CD8-positive, alpha-beta memory T cell (primary cell): ENCODE measurements at places on chromosomes 2 and 18. TPM values are rescaled to one million over a fixed set of nuclear protein-coding genes. Genes with fewer than 3 reads are reported as not detected.

- H3K27ac ChIP-seq, result no peak overlapping the region
- H3K36me3 ChIP-seq, result no peaks in the 10 kb centered on the region
- peak; percentile 51 for DNase-seq
- peaks cover 13% of the 10 kb centered on the region for H3K4me1 ChIP-seq
- no peaks in the 10 kb centered on the region for H3K27me3 ChIP-seq
These were observed 19.4 kb downstream of the THAP4 start for GRCh38 chr2:241617431-241618154.

GRCh38 chr2:213104092-213104902 lies 47.1 kb downstream of the IKZF2 start:
- H3K27ac ChIP-seq, result no peak overlapping the region
- H3K4me1 ChIP-seq, result no peaks in the 10 kb centered on the region
- H3K4me3 ChIP-seq, result no peak overlapping the region
- no peaks in the 10 kb centered on the region for H3K36me3 ChIP-seq
- no peaks in the 10 kb centered on the region for H3K27me3 ChIP-seq

- no peak overlapping the region for H3K4me3 ChIP-seq
- peak; percentile 8 for DNase-seq
- no peaks in the 10 kb centered on the region for H3K27me3 ChIP-seq
- H3K36me3 ChIP-seq, result no peaks in the 10 kb centered on the region
- H3K27ac ChIP-seq, result no peak overlapping the region
- peaks cover 4% of the 10 kb centered on the region for H3K4me1 ChIP-seq
These were observed 823 bp downstream of the PARD3B start for GRCh38 chr2:204545861-204546735.

GRCh38 chr2:192090911-192091310 lies 103.8 kb downstream of the TMEFF2 start:
- no peak for DNase-seq
- no peak overlapping the region for H3K4me3 ChIP-seq
- no peaks in the 10 kb centered on the region for H3K4me1 ChIP-seq

DNA sequence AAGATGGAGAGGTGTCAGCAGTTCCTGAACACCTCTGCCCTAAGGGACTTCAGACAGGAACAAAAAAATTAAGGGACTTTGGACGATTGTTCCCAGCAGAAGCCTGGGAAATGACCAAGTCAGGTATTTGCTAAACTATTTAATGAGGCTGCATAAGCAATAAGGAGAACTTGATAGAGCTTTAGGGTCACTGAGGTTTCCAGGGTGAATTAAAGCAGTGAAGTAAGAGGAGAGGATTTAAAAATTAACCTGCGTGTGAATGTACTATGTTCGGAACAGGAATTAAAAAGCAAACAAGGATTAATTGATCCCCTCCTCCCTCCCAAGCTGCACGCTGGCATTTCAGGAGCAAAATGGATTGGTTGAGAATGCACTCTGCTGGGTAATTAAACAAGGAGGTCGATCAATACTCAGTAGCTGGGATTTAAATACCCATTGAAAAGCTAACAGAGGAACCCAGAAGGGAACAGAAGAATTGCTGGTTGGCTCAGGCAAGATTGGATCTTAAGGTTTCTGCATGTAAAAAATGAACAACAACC lies 157.2 kb downstream of the RNF152 start:
- no peak for DNase-seq
- H3K4me3 ChIP-seq, result no peak overlapping the region
- no peak overlapping the region for H3K27ac ChIP-seq
- H3K36me3 ChIP-seq, result no peaks in the 10 kb centered on the region

DNA sequence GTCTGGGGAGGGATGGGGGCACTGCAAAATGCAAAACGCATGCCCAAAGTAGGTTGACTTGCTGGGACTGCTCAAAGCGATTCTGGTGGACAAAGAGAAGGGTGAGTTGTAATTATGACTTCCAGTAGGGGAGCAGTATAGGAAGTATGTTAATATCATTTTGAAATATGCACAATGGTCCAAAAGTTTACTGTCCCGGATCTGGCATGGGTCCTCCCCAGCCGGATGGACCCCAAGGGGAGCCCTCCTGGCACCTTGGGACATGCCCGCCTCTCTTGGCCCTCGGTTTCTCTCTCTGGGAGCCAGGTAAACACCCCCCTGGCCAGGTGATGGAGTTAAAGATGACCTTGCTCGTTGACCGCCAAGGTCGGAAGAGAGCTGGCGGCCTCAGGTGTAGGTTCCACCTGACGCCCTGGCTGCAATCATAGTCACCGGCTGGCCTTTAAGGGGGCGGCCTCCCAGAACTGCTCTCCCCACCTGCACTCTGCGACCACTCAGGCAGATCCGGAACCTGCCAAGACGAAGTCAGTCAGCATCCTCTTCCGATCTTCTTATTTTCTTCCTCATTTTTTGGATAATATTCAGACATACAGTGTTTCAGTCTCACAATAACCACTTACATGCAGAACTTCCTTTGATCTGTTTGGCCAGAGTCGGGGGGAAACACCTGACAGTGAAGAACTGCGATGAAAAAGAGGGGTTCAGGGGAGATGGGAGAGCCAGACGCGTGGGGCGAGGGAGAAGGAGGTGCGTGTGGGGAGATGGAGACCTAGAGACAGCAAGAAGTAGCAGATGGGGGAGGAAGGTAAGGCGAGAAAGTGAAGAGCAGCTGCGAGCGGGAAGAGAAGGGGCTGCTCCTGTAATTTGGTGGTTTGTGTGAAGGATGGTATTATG lies 148.3 kb downstream of the MEIS1 start:
- DNase-seq, result no peak
- peaks cover 14% of the 10 kb centered on the region for H3K27me3 ChIP-seq
- H3K36me3 ChIP-seq, result no peaks in the 10 kb centered on the region
- H3K27ac ChIP-seq, result no peak overlapping the region
- no peak overlapping the region for H3K4me3 ChIP-seq

GRCh38 chr2:154280543-154280942 lies 408.8 kb downstream of the GALNT13 start:
- no peaks in the 10 kb centered on the region for H3K27me3 ChIP-seq
- no peaks in the 10 kb centered on the region for H3K36me3 ChIP-seq
- no peak overlapping the region for H3K27ac ChIP-seq
- H3K4me3 ChIP-seq, result no peak overlapping the region

DNA sequence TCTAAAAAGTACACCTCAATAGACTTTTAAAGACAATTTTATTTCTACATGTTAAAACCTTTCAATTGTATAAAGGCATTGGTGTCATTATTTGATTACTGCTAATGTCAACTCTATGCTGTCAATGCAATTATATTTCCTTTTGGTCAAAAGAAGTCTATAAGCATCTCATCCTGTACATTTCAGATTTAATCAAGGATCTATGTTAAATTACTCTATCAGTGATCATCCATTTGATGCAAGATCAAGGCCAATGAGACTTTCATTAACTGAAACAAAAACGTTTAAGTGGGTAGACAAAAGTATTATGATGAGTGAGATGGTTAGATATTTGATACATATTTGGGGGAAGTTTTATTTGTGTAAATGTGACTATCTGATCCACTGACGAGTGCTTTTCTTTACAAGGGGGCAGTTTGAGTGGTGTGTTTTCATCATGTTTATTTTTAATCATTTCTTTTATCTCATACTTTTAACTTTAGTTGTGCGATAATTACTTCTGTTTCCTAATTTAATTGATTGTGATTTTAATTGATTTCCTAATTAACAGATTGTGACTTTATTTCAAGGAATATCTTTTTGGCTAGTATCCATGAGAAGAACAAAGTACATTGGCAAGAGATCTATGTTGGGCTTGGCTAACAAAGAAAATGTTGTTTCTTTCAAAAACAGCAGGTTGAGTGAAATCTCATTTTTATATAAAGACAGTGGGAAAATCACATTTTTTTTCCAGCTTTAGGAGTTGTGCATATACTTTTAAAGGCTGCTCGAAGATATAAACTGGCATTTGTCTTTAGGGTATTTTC lies 1.1 kb downstream of the ARHGAP28 start:
- H3K27me3 ChIP-seq, result no peaks in the 10 kb centered on the region
- H3K4me1 ChIP-seq, result no peaks in the 10 kb centered on the region
- no peak overlapping the region for H3K27ac ChIP-seq
- no peaks in the 10 kb centered on the region for H3K36me3 ChIP-seq
- no peak for DNase-seq

- H3K27me3 ChIP-seq, result no peaks in the 10 kb centered on the region
- peak overlapping the region; percentile 75 for H3K27ac ChIP-seq
- H3K4me1 ChIP-seq, result peaks cover 14% of the 10 kb centered on the region
- DNase-seq, result no peak
These were observed 606 bp downstream of the AGBL5 start for GRCh38 chr2:27051902-27052645.

DNA sequence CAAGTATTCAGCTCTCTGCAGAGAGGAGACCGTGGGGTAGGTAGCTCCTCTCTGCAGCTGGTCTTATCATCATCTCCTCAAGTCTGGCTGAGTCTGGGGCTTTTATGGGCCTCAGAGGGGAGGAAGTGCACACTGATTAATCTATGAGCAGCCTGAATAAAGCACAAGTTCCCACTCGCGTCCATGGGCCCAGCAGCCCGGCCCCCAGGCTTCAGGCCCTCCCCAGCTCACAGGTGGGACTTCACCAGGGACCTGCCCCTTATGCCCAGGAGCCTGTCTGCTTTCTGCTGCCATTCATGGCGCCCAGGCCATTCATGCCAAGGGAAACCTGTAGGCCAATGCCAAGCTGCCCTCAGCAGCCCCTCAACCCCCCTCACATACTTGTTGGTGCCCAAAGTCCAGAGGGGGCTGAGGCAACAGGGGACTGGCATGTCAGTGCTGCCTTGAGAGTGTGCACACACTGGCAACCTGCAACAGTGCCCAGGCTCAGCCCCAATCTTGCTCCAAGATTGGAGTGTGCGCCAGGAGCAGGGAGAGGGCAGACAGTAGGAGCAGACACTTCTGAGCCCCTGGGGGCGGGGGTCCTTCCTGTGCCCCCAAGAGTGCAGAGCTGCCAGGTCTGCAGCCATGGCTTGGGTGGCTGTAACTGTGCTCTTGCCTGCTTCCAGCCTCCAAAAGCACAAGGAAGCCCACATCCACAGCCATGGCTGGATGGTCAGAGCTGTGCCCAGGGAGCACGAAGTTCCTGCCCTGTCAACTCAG lies 375.6 kb upstream of the VWC2L start:
- no peaks in the 10 kb centered on the region for H3K27me3 ChIP-seq
- H3K4me3 ChIP-seq, result no peak overlapping the region
- H3K27ac ChIP-seq, result no peak overlapping the region
- DNase-seq, result no peak
- H3K36me3 ChIP-seq, result no peaks in the 10 kb centered on the region

Gene SP9
- not detected for total RNA-seq

- H3K4me3 ChIP-seq, result no peak overlapping the region
- no peak for DNase-seq
- H3K36me3 ChIP-seq, result peaks cover 17% of the 10 kb centered on the region
- H3K4me1 ChIP-seq, result peaks cover 58% of the 10 kb centered on the region
- no peaks in the 10 kb centered on the region for H3K27me3 ChIP-seq
These were observed 182.5 kb downstream of the ANKRD44 start for GRCh38 chr2:197128126-197128525.

DNA sequence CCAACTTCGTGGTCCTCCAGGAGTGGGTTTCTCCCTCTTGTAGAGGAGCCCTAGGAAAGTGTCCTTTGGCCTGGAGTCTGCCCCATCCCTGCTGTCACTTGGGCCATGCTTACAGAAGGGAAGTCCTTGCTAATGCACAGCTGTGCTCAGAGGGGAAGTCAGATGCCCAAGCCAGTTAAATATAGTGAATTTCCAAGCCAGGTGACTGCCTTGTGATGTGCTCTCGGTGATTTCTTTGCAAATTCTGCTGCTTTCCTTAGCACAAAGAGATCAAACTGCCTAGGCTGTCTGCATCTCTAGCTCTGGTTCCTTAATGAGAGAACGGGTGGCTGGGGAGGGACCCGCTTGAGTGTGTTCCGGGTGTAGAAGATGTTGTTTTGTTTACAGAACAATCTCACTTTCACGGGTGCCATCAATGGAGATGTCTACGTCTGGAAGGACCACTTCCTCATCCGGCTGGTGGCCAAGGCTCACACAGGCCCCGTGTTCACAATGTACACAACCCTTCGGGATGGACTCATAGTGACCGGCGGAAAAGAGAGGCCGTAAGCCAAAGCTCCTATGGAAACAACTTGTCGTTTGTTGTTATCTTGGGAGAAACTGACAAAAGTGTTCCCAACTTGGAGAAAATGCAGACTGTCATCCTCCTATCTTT lies 91.4 kb downstream of the RTN4 start:
- no peaks in the 10 kb centered on the region for H3K4me1 ChIP-seq
- H3K4me3 ChIP-seq, result no peak overlapping the region
- no peaks in the 10 kb centered on the region for H3K36me3 ChIP-seq
- H3K27ac ChIP-seq, result no peak overlapping the region
- no peak for DNase-seq

GRCh38 chr2:54459037-54459441 lies 2.9 kb downstream of the SPTBN1 start:
- peaks cover 7% of the 10 kb centered on the region for H3K4me1 ChIP-seq
- no peak overlapping the region for H3K4me3 ChIP-seq
- no peak overlapping the region for H3K27ac ChIP-seq

GRCh38 chr18:43692099-43692690 lies 414.9 kb upstream of the SYT4 start:
- H3K27me3 ChIP-seq, result no peaks in the 10 kb centered on the region
- H3K36me3 ChIP-seq, result no peaks in the 10 kb centered on the region
- no peaks in the 10 kb centered on the region for H3K4me1 ChIP-seq
- DNase-seq, result no peak

- H3K36me3 ChIP-seq, result no peaks in the 10 kb centered on the region
- H3K4me1 ChIP-seq, result no peaks in the 10 kb centered on the region
- H3K27ac ChIP-seq, result no peak overlapping the region
- DNase-seq, result no peak
- H3K27me3 ChIP-seq, result no peaks in the 10 kb centered on the region
These were observed 44.0 kb downstream of the TTC32 start for GRCh38 chr2:19857806-19858205.

Gene VWC2L
- not detected for total RNA-seq

DNA sequence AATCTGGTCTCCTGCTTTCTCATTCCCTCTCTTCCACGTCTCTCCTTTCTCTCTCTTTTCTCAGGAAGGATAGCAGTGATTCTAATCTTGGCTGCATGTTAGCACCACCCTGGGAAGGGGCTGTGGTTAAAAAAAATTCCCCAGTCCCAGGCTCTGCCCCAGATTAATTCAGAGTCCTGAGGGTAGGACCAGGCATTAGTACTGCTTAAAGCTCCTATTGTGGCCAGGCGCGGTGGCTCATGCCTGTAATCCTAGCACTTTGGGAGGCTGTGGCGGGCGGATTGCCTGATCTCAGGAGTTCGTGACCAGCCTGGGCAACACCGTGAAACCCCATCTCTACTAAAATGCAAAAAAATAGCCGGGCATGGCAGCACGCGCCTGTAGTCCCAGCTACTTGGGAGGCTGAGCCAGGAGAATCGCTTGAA lies 35.4 kb upstream of the EML4 start:
- peaks cover 78% of the 10 kb centered on the region for H3K4me1 ChIP-seq
- H3K27ac ChIP-seq, result peak overlapping the region; percentile 64
- DNase-seq, result peak; percentile 14
- H3K4me3 ChIP-seq, result peak overlapping the region; percentile 33
- H3K36me3 ChIP-seq, result no peaks in the 10 kb centered on the region
